ENCODE measurements at places on chromosomes 5 and 9.

GRCh38 chr5:61603211-61603908 lies 271.3 kb downstream of the ZSWIM6 start:
- DNase-seq: no peak

DNA sequence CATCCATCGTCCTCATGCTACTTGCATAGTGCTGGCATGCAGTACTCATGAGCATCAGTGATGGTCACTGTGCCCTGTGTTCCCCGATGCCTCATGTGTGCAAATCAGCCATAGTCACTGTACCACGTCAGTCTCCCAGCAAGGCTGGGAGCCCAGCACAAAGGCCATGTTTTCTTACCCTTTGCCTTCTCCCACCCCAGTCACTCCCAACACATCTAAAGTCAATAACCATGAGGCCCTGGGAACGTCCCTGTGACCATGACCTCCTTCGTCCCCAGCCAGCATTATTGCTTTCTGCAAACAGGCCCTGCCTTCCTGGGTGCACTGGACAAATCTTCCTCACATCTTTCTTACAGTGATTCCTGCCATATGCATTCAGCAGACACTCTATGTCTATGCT lies 406.1 kb downstream of the ICE1 start:
- no peak for DNase-seq

- no peak for DNase-seq
These were observed 665 bp downstream of the TCF7 start for GRCh38 chr5:134114886-134115805.

DNA sequence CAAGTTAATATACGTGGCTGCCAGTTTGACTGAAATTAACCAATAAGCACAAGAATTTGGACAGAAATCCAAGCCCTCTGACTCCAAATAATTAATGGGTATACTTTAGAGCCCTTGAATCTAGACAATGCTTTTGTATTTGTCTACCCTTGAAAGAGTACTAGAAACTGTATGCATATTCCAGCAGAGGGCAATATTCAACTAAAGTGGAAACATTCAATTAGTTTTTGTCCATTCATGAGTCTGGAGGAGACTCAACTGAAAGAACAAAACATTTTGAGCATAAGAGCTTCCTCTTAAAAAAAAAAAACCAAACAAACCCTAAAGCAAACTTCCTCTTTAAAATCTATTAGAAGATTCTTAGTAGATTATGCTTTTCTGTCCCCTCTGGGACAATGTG lies 157.8 kb downstream of the ARHGEF28 start:
- no peak for DNase-seq

GRCh38 chr5:125409861-125410536 lies 663.6 kb upstream of the ZNF608 start:
- no peak for DNase-seq

- no peak for DNase-seq
These were observed 30.2 kb downstream of the GOLGA2 start for GRCh38 chr9:128245421-128246151.

DNA sequence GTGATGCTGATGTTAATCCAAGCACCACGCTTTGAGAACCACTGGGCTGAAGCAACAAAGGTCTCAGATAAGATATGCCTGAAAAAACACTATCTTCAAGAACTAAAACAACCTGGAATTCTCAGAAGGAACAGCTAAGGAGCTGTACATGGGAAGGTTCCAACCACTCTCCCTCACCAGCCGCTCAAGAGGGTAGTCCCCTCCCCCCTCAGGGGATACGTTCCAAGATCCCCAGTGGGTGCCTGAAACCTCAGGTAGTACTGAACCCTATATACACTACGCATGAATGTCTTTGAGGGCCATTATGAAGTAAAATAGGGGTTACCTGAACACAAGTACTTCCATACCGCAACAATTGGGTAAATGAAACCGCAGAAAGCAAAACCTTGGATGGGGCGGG lies 1.9 kb downstream of the BOD1 start:
- DNase-seq: no peak

GRCh38 chr9:91308191-91308590 lies 53.5 kb downstream of the AUH start:
- no peak for DNase-seq

GRCh38 chr5:139808481-139809330 lies 13.1 kb downstream of the PSD2 start:
- DNase-seq: no peak

DNA sequence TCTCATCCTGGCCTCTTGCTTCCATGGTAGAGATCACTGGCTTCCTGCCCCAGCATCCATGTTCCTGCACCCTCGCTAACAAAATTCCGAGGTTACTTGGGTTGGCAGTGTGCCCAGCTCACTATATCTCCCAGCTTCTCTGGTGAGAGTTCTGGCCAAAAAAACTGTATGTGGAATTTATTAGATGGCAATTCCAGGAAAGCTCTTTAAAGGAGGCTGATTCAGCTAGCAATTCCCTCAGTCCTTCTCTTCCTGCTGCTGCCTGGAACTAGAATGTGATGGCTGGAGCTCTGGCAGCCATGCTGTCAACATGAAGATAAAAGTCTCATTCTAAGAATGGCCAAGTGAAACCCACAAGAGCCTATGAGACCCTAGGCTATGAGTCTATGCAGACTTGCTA lies 88.8 kb downstream of the SECISBP2 start:
- no peak for DNase-seq

DNA sequence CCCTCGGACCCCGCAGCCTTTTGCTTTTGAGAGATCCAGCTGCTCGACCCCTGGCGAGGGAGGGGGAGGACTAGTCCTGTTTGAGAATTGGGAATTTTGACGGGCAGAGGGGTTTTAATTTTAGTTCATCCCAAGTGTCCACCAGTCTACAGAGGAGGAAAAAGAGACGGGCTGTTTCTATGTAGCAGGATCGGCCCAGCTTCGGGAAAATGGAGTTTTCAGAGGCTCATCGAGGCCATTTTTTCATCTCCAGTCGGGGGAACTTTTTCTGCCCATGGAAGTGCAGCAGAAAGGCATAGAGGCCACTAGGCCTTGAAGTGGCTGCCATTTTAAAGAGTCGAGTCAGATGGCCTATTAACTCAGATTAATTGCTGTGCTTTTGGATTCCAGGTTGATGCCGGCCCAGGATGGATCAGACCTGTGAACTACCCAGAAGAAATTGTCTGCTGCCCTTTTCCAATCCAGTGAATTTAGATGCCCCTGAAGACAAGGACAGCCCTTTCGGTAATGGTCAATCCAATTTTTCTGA lies 1.2 kb downstream of the NSD1 start:
- no peak for DNase-seq

GRCh38 chr9:16729651-16730050 lies 140.8 kb downstream of the BNC2 start:
- no peak for DNase-seq

DNA sequence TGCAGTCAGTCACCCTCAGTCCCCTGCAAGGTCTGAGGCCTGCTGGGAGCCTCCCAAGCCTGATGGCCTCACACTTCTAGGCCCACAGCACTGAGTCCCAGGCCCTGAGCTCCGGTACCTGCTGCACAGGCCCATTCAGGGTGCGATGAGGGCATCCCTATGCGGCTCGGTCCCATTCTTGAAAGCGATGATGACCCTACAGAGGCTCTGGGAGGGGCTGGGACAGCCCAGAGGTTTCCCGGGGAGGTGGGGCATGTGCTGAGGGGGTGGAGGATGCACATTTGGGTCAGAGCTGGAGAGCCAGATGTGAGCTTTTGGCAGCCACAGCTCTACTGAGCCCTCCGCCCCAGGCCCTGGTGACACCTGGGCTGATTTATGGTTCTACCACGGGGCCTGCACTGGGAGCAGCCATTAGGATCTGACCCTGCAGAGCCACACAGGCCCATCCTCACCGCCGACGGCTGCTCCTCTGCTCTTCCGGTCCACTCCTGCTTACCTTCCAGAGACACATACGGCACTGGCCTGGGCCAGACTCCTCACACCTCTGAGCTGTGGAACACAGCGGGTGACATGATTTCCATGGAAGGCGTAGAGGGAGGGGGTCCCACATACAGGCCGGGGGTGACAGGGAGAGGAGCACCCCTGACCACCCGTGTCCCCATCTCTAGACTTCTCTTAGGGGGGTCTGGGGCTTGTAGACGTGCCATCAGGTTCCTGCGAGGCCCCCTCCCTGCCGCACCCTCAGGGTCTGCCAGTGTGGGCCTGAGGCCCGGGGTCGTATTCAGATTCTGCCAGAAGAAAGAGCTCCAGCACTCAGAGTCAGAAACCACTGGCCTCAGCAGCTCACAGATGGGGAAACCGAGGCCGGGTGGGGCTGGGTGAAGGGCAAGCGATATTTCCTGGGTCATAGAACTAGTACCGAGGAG lies 53.4 kb downstream of the COL23A1 start:
- DNase-seq: no peak

DNA sequence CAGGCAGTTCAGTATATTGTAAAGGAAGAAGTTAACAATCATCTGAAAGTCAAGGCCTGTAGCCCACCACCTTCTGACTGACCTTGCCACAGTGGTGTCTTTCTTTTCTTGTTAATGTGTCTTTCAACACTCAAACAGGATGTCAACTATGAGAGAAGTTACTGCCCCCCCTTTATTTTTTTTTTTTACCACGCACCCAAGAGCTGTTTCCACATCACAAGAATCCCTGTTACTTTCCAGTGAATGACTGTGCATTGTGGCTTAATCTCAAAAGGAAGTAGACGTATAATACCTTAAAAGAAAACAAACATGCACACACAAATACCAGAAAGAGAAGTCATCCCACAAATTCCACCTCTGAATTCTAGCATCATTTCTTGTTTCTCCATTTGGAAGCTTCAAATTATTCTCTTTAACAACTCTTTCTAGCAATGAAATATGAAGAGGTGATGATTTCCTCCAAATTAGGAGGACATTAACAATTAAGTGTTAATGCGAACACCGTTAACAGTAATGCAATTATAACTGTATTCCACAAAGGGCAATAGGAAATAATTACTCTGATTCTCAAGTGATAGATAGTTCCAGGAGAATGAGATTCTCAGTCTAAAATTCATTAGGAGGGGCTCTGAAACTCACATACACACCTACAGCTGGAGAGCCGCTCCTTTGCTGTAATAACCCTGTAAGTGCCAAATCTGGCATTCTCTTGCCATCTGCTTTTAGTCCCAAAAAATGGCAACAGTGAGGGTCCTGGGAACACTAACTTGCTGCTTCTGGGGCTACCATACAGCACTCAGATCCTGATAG lies 201.0 kb downstream of the EFNA5 start:
- no peak for DNase-seq

DNA sequence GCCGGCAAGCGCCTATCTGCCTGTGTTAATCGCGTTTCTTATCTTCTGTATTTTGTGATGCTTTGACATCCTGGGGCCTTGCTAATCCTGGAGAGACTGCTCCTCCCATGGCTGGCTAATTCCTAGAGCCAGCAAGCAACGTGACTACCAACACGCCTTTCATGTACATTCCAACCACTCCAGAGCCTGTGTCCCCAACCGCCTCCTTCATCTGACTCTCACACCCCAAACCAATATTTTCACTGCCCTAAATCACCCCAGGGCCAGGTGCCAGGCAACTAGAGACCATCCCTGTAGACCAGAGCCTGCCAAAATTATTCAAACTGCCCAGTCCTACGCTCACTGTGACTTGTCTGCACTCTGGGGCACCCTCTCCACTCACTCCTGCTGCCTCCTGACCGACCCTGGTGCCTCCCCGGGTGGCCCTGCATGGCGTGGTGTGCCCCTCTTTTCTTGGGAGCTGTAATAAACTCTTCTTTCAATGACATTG lies 50.5 kb upstream of the COL5A1 start:
- no peak for DNase-seq

DNA sequence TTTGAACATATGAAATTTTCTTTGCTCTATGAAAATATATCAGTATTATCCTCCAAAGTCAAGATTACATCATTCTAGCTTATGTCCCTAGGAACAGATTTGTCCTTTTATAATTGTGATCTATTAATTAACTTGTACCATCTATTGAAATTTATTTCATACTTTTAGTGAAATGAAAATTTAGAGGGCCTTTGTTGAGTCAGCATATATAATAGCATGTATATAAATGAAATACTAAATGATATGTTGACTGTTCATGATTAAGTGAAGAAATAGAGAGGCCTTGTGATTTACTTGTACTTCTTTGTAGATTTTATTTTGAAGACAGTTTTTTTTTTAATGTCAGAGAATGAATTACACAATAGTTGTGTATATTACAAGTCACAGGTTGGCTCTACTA lies 86.4 kb downstream of the PARP8 start:
- DNase-seq: no peak

- DNase-seq: no peak
These were observed 9.0 kb upstream of the PHF19 start for GRCh38 chr9:120885958-120886357.

DNA sequence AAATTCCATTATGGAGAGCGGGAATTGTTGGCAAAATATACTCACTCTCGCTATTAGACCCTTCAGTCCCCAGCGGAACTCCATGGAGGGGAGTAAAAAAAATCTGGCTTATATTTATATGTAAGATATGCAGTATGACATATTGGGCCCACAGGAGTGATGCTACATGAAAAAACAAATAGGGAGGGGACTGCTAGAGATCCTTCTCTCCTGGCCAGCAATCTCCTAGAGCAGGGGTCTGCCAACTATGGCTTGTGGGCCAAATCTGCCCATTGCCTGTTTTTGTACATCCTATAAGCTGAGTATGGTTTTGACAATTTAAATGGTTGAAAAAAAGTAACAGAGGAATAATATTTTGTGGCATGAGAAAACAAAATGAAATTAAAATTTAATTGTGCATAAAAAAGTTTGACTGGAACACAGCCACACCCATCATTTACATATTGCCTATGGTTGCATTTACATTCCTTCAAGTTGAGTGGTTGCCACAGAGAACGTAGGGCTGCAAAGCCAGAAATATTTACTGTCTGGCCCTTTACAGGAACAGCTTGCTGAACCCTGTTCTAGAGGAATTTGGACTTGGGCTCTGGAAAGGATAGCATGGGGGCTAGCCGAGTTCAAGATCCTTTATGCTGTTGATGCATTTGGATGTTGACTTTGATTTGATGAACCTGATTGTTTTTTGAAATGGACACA lies 197.3 kb upstream of the CLINT1 start:
- DNase-seq: no peak

DNA sequence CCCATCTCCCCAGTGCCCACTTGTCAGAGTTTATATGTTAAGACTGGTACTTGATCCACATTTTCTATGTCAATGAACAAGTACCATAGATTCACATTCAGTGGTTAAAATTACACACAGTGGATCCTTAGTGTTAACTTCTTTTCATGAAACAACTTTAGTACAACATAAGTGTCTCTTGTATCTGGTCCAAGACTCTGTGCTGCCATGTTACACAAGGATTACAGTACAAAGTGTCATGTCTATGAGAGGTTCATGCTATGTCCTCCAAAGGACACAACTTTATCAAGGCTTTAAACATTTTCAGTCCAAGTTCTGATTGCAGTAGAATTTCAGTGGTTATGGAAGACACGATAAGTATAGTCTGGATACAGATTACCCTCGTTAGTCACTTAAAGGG lies 13.3 kb upstream of the VLDLR start:
- no peak for DNase-seq

- DNase-seq: no peak
These were observed 77.7 kb upstream of the IL17B start for GRCh38 chr5:149456597-149457392.

DNA sequence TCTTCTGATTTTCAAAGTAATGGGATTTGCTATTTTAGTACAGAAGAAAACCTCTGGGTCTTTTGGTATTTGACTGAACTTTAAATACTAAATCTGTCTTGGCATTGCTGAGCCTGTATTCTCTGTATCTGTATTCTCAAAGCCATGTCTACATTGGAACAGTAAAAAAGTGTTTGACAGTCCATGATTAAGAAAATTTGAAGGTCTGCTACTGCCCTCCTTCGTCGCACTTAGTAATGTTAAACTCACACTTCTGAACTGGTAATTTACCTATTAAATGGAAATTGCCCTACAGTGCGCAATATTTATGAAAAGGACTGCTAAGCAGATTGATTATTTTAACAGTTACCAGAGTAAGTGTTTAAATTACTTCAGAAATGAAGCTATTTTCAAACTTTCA lies 165.7 kb upstream of the SMC2 start:
- no peak for DNase-seq

Measured in B cell (primary cell).